ENCODE measurements at places on chromosomes 7 and 10.
A peak's percentile ranks its signal among the peaks of the same experiment; 100 is the strongest.

DNA sequence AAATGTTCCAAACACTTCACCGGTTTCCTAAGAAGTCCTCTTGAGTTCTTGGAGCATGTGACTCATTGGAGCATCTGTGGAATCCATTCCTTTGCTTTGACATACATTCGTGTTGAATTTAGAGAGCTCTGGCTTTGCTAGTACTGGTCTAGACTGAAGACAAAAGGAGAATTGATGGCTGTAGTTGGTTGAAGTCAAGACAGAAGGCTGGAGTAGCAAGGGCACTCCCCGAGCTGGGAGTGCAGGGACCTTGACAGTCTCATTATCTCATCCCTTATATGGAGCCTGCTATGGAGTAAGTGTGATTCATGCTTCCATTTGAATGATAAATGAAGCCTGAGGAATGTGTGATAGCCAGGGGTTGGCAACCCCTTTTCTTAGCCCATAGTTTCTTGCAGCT, 1249.1 kb downstream of the TYW1 start:
- no peak for DNase-seq

- peak; percentile 6 for DNase-seq
These were observed 202.8 kb downstream of the RAPGEF5 start for GRCh38 chr7:22154143-22154529.

GRCh38 chr7:149074116-149074885, 16.2 kb downstream of the ZNF786 start:
- no peak for DNase-seq

- no peak for DNase-seq
These were observed 50.3 kb downstream of the CCDC6 start for GRCh38 chr10:59856104-59856503.

- DNase-seq, result no peak
These were observed 93.0 kb upstream of the RSU1 start for GRCh38 chr10:16909961-16910792.

DNA sequence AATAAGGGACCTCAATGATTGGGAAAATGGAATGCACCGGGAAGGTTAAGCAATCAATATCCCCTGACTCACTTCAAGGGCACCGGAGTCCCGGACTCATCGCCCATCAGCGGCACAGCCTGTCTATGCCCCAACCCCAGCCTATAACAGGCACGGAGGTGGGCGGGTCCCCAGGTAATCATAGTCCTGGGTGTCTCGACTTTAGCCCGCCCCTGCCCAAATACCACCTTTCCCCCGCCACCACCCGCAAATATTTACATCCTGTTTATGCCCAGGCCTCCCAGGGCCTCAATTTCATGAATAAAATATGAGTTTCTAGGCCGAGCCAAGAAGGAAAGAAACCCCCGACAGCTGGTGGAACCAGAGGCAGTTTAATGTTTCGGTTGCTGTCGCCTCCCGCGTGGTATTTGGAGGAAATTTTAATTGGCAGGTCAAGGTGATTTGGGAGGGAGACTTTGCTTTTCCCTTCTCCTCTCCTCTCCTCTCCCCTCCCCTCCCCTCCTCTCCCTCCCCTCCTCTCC, 15.6 kb upstream of the RFC2 start:
- peak; percentile 56 for DNase-seq

- DNase-seq, result no peak
These were observed 7.9 kb upstream of the RAPGEF5 start for GRCh38 chr7:22364900-22365299.

- DNase-seq, result no peak
These were observed 106.6 kb upstream of the COL1A2 start for GRCh38 chr7:94288096-94288495.

- no peak for DNase-seq
These were observed 139.9 kb downstream of the CFTR start for GRCh38 chr7:117619681-117620080.

DNA sequence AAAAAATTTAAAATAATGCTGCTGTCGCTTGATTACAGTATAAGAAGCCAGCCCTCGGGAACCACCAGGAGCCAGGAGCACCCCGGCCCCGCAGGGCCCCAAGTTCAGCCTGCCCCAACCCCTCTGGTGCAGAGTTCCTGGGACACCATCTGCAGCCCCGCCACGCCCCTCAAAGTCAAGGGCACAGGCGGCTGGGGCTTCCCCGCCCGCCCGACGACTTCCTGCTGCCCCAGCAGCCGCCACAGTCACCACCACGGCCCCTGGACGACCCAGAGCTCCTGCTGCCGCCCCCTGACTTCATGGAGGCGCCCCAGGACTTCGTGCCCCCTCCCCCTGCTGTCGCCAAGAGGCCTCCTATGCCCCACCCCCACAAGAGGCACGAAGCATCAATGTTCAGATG, 103.6 kb upstream of the PDSS1 start:
- DNase-seq, result no peak

- no peak for DNase-seq
These were observed 58.1 kb downstream of the NRP1 start for GRCh38 chr10:33276282-33276923.
